Nephron progenitor cell (in vitro differentiated cells): ENCODE measurements at places on chromosomes 11 and 22.

DNA sequence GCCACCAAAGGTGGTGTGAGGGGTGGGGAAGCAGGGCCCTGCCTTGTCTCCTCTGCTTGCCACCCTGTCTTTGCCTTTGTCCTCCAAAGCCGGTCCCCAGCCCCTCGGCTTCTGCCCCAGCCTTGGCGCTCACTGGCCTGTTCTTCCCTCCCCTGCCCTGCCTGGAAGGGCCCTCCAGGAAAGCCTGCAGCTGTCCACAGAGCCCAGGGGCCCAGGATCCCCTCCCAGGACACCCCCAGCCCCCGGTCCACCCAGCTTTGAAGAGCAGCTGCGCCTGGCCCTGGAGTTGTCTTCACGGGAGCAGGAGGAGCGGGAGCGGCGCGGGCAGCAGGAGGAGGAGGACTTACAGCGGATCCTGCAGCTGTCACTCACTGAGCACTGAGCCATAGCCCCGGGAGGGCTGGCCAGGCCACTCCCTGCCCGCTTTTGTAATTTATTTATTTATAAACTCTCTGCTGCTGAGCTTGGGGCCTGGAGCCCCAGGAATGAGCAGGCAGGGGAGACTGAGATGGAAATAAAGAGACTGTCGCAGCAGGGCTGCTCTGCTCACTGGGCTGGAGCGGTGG lies 1.3 kb upstream of the SSH3 start:
- H3K4me1 ChIP-seq: peaks cover 21% of the 10 kb centered on the region
- H3K4me3 ChIP-seq: peak overlapping the region; percentile 75
- H3K36me3 ChIP-seq: peaks cover 21% of the 10 kb centered on the region
- no peak overlapping the region for H3K27ac ChIP-seq
- DNase-seq: peak; percentile 68
- H3K27me3 ChIP-seq: peaks cover 10% of the 10 kb centered on the region

DNA sequence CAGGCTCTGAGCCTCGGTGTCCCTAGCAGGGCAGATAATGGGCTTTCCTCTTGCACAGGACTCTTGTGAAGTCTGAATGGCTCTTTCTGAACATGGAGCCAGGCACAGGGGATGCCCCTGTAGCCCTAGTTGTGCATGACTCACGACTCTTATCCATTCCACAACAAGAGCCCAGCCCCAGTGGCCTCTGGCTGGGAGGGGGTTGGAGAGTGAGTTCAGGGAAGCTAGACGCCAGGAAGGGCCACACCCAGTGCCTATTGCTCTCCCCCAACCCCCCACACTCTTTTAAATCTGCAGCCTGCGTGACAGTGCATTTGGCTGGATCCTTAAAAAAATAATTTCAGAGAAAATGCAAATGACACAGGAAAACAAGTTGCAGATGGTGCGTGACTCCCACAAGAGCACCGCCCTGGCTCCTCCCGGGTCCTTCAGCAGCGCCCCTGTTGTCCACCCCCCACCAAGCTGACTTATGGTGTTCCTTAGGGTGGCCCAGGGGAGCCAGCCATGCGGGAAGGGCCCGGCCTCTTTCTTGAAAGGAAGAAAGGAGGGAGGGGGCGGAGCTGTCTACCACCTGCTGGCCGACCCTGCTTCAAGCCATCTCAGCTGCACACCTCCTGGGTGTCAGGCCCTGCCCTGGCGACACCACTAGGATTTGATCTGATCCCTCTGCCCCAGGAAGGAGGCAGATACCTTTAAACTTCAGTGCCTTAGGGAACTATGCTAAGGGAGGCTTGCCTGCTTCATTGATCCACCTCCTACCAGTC lies 74.7 kb downstream of the MN1 start:
- no peak overlapping the region for H3K4me3 ChIP-seq
- peaks cover 37% of the 10 kb centered on the region for H3K4me1 ChIP-seq
- no peak overlapping the region for H3K27ac ChIP-seq
- peaks cover 33% of the 10 kb centered on the region for H3K27me3 ChIP-seq

GRCh38 chr11:86910592-86910991 lies 44.6 kb downstream of the FZD4 start:
- peaks cover 6% of the 10 kb centered on the region for H3K4me1 ChIP-seq
- no peak for DNase-seq
- peaks cover 12% of the 10 kb centered on the region for H3K27me3 ChIP-seq
- H3K4me3 ChIP-seq: no peak overlapping the region
- H3K27ac ChIP-seq: no peak overlapping the region

- no peak for DNase-seq
- H3K36me3 ChIP-seq: peaks cover 76% of the 10 kb centered on the region
- no peak overlapping the region for H3K4me3 ChIP-seq
- no peaks in the 10 kb centered on the region for H3K27me3 ChIP-seq
- no peak overlapping the region for H3K27ac ChIP-seq
These were observed 54.8 kb downstream of the TCP11L1 start for GRCh38 chr11:33094157-33094556.

GRCh38 chr11:44589301-44589700 lies 23.8 kb downstream of the CD82 start:
- DNase-seq: no peak
- H3K36me3 ChIP-seq: no peaks in the 10 kb centered on the region
- peaks cover 12% of the 10 kb centered on the region for H3K27me3 ChIP-seq
- no peak overlapping the region for H3K27ac ChIP-seq
- H3K4me1 ChIP-seq: peaks cover 46% of the 10 kb centered on the region

GRCh38 chr22:30455075-30455840 lies 16.6 kb downstream of the SEC14L3 start:
- peaks cover 50% of the 10 kb centered on the region for H3K27me3 ChIP-seq
- H3K4me1 ChIP-seq: no peaks in the 10 kb centered on the region
- no peak overlapping the region for H3K27ac ChIP-seq
- H3K36me3 ChIP-seq: no peaks in the 10 kb centered on the region
- H3K4me3 ChIP-seq: no peak overlapping the region
